ENCODE measurements at places on chromosomes 6 and 20. TPM values are rescaled to one million over a fixed set of nuclear protein-coding genes. Genes with fewer than 3 reads are reported as not detected.

KCNK5 gene
- total RNA-seq: 8.2 TPM

RIN2 gene
- 50.8 TPM for total RNA-seq

PTK7 gene
- total RNA-seq: 11.6 TPM

SUMO4 gene
- 2.4 TPM for total RNA-seq

FUT9 gene
- not detected for total RNA-seq

SLCO4A1 gene
- total RNA-seq: 19.4 TPM

OXT gene
- not detected for total RNA-seq

SIM1 gene
- total RNA-seq: not detected

- H3K36me3 ChIP-seq: no peaks in the 10 kb centered on the region
- H3K4me3 ChIP-seq: no peak overlapping the region
- H3K27ac ChIP-seq: no peak overlapping the region
- H3K27me3 ChIP-seq: no peaks in the 10 kb centered on the region
These were observed 265.6 kb upstream of the JAG1 start for GRCh38 chr20:10939331-10939941.

DNA sequence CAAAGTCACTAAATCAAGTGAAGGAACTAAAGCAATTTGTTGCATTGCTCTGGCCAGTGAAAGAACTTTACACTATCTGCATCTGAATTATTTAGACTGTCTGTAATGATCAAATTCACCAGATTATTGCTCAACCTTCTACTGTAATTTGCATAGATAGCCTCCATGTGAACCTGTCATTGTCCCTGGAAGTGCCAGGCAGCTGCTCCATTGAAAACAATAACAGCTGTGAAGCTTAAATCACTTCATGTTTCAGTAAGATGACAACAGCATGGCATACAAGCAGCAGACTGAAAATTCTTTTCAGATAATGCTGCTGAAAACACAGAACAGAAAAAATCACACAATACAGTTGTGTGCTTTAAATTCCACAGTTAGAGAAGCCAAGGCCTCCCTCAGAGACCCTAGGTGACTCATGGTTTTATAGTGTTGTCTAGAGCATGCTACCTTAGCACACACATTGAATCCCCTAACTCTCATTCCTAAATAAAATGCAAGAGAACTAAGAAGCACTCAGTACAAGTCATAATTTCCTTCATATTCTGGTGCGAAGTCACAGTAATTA, 248.9 kb downstream of the TPBG start:
- no peaks in the 10 kb centered on the region for H3K4me1 ChIP-seq
- no peak overlapping the region for H3K27ac ChIP-seq
- H3K4me3 ChIP-seq: no peak overlapping the region
- H3K27me3 ChIP-seq: no peaks in the 10 kb centered on the region
- ATAC-seq: no peak

DNA sequence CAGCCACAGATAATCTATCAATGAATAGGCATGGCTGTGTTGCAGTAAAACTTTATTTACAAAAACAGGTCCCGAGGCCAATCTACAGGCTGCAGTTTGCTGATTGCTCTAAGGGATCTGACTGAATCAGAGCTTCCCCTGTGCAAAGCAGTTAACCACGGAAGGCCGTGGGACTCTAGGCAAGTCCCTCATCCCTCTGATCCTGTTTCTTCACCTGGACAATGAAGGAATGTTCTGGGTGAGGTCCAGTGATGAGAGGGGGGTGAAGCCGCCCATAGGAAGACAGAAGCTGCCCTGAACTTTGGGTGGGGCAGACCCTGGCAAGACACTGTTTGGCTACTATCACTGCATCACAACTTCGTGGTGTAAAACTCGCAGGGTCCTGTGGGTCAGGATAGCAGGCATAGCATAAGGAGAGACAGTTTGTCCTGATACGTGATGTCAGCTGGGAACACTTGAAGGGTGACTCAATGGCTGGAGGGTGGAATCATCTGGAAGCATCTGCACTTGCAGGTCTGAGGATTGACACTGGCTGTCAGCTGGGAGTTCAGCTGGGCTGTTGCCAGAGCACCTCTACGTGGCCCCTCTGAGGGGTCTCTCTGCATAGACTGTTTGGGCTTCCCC, 33.3 kb upstream of the TGM2 start:
- H3K27ac ChIP-seq: no peak overlapping the region
- peaks cover 7% of the 10 kb centered on the region for H3K27me3 ChIP-seq
- H3K36me3 ChIP-seq: no peaks in the 10 kb centered on the region
- no peak overlapping the region for H3K4me3 ChIP-seq
- H3K4me1 ChIP-seq: no peaks in the 10 kb centered on the region
- ATAC-seq: no peak

DNA sequence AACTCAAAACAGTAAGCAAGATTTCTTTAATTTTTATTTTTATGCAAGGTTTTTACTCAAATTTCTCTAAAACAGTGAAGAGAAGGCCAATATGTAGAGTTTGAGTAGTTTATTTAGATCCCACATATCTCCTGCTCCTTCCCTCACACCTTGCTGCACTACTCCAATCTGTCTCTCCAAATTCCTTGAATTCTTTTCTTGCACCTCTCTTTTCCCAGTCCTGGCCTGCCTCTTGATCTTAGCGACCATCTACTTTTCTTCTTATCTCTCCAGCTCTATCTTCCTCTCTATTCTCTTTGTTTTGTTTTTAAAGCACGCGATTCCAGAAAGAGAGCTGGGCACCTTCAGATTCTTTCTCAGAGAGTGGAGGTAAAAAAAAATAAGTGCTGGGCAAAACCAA, 86.7 kb upstream of the KCNQ5 start:
- ATAC-seq: no peak
- no peaks in the 10 kb centered on the region for H3K36me3 ChIP-seq
- no peaks in the 10 kb centered on the region for H3K4me1 ChIP-seq
- H3K4me3 ChIP-seq: no peak overlapping the region
- no peaks in the 10 kb centered on the region for H3K27me3 ChIP-seq

- no peaks in the 10 kb centered on the region for H3K4me1 ChIP-seq
- H3K27ac ChIP-seq: no peak overlapping the region
- no peak overlapping the region for H3K4me3 ChIP-seq
- no peaks in the 10 kb centered on the region for H3K27me3 ChIP-seq
- no peak for ATAC-seq
These were observed 47.2 kb downstream of the GABRR2 start for GRCh38 chr6:89267918-89268317.

DNA sequence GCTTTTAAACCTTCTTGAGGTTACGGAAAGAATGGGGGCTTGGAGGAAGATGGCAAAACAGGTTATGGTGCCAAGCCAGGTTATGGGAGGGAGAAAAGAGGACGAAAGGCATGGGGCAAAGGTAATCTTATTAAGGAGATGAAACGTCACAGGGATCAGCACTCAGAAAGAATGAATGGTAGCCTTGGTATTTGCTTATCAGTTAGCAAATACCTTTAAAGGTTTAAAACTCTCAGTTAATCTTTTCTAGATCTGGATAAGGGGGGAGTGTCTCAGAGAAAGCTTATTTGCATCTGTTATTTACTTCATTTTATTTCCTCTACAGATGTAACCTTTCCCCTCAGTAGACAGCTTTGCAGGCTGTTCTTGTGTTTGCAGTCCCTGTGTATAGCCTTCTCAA, 55.5 kb upstream of the EEF1E1 start:
- ATAC-seq: no peak
- H3K27ac ChIP-seq: no peak overlapping the region
- H3K36me3 ChIP-seq: no peaks in the 10 kb centered on the region
- H3K4me3 ChIP-seq: no peak overlapping the region
- H3K4me1 ChIP-seq: no peaks in the 10 kb centered on the region

DNA sequence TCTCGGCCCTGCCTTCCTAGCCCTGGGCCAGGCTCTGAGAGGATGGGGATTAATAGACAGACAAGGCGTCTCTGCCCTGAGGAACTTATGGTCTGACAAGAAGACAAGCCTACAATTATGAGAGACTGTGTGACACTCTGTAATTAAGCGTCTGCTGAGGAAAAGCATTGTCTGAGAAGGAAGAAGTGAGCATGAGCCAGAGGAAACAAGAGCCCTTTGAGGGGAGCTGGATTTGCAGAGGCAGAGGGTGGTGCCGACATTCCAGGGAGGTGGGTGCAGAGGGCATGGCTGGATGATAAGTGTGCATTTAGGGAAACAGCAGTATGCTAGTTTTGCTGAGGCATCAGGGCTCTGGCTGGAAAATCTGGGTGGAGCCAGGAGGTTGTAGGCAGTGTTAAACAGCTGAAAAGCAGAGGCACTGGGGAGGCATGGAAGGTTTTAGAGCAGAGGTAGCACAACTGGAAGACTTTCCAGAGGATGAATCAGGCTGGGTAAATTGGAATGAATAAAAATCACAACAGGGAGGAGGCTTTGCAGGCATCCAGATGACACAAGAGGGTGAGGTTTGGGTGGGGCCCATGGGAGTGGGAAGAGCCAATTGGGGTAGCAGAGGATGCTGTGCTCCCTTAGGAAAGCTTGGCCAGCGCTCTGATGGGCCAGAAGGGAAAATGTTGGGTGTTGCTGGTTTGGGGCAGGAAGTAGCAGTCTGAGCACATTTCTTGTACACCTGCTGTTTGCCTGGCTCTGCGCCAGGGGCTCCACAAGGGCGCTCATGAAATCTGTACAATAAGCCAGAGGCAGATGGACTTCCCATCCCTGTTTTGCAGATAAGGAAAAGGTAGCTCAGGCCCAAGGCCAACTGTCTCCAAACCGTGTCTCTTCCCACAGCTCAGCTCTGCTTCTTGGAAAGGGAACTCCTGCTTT, 74.0 kb upstream of the MYL9 start:
- H3K27me3 ChIP-seq: no peaks in the 10 kb centered on the region
- H3K36me3 ChIP-seq: no peaks in the 10 kb centered on the region
- peaks cover 97% of the 10 kb centered on the region for H3K4me1 ChIP-seq
- H3K4me3 ChIP-seq: no peak overlapping the region
- peak; percentile 54 for ATAC-seq

DNA sequence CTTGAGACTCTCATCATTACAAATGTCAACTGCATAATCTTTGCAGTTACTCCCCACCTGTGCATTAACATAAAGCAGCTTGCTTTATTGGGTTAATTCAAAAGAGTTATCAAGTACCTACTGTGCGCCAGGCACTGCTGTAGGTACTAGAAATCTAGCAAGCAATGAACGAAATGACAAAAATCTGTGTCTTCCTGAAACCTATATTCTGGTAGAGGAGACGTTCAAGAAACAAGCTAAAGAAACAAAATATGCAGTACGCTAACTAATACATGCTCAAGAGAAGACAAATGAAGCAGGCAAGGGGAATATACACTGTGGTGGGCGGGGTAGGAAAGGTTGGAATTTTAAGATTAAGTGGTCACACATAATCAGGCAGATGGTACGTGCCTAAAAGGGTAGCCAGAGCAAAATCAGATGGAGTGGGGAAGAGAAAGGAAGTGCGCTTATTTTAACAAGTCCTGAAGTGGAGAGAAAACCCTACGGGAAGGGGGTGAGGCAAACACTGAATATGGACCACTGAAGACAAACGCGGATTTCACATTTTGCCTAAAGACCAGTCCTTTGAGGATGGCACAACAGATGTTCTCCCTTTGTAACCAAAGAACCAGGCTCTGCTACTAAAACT, 1.2 kb downstream of the ELOVL2 start:
- H3K27ac ChIP-seq: no peak overlapping the region
- H3K27me3 ChIP-seq: peaks cover 80% of the 10 kb centered on the region
- H3K4me3 ChIP-seq: no peak overlapping the region
- no peaks in the 10 kb centered on the region for H3K36me3 ChIP-seq

- ATAC-seq: no peak
- H3K27ac ChIP-seq: no peak overlapping the region
- no peaks in the 10 kb centered on the region for H3K4me1 ChIP-seq
- no peaks in the 10 kb centered on the region for H3K27me3 ChIP-seq
- H3K4me3 ChIP-seq: no peak overlapping the region
- no peaks in the 10 kb centered on the region for H3K36me3 ChIP-seq
These were observed 399.9 kb upstream of the MARCKS start for GRCh38 chr6:113457198-113457597.

GRCh38 chr20:23879811-23880374, 345 bp upstream of the CST5 start:
- no peaks in the 10 kb centered on the region for H3K36me3 ChIP-seq
- no peak overlapping the region for H3K4me3 ChIP-seq

GRCh38 chr20:48490961-48491831, 336.6 kb downstream of the PREX1 start:
- no peaks in the 10 kb centered on the region for H3K36me3 ChIP-seq
- H3K27me3 ChIP-seq: peaks cover 17% of the 10 kb centered on the region
- no peak for ATAC-seq
- H3K27ac ChIP-seq: no peak overlapping the region
- H3K4me1 ChIP-seq: no peaks in the 10 kb centered on the region
